ENCODE measurements at places on chromosomes 11 and 22.

DNA sequence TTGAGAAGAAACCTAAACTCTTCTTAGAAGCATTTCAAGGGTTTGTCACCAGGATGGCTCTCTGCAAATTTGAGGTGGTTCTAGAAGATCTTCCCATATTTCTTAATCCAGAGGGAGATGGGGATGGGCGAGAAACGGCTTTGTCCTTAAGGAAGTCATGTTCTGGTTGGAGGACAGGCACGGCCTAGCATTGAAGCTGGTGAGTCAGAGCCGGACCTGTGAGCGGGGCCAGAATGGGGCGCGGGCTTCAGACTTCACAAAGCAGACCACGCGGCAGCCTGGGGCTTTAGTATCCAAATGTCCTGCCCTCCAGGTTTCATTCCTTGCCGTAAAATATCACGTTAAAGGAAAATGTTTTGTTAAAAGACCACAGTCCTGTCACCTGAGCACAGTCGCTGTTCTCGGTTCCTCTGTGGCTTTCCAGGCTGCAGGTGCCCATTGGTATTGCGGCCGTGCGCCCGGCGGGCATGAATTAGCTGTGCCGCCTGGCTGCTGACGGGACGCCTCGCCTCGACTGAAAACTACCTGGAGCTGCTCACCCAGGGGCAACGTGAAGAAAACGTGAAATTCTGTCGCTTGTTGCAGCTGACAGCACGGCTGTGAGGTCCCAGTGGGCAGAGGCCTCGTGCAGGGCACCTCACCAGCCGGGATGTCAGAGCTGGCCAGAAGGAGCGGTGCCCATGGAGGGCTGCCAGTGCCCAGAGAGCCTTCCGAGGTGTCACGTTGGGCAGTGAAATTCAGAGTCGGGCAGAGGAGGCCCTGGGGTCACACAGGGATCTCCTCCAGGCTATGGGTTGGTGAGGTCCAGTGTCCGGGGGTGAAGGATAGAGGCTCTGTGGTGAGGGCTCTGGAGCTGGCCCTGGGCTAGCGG, 59.0 kb downstream of the LRP5 start:
- no peak for DNase-seq

GRCh38 chr11:124882339-124883071, 15.2 kb downstream of the ROBO4 start:
- DNase-seq, result no peak

DNA sequence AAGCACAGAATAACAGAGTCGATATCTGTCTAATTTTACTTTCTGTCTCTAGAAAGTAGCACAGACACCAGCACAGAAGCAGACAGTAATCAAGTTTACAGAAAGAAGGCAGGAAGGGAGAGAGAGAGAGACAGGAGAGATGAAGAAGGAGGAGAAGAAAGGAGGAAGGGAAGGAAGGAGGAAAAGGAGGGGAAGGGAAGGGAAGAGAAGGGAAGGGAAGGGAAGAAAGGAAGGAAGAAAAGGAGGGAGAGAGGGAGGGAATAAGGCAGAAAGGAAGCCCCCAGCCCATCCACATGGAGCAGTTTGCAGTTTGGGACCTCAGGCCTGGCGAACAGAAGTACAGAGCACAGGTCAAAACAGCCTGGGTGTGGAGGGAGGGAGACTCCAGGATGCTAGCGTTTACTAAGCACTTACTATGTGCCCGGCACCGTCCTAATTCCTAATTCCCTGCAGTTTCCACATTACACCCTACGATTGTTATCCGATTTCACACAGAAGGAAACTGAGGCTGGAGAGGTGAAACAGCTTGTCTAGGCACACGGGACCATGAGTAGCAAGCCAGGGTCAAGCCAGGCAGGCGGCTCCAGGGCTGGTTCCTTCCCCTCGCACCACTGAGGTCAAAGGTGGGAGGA, 46.0 kb upstream of the WNT7B start:
- no peak for DNase-seq

DNA sequence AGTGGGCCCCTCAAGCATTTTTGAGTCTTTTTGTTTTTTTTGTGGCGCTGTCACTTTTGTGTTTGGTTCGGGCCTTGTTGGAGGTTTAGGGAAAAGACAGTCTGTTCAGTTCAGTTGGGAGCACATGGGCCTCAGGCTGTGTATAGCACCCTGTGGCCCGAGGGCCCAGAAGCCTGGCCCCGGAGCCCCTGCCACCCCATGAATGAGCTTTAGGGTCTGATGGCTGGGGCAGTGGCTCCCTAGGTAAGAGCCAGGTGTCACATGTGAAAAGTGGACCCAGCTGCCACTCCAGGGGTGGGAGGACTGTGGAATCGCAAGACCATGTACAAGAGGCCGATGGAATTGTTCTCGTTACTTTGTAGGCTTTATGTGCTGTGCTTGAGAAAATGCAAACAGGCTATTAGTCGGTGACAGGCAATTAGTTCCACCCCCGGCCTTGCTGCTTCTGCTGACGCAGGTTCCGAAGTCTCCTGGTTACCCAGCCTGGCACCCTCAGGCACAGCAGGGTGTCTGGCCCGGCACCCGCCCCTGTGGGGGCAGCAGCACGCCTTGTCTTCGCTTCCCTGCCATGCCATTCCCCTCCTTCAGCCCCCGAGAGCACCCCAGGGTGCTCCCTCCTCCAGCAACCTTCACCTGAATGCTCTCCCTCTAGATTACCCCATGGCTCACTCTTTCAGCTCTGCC, 38.2 kb upstream of the PARVG start:
- DNase-seq, result no peak

GRCh38 chr11:123564221-123564620, 90.2 kb downstream of the SCN3B start:
- no peak for DNase-seq

- peak; percentile 93 for DNase-seq
These were observed 2.9 kb downstream of the ALDH3B1 start for GRCh38 chr11:68012843-68013610.

DNA sequence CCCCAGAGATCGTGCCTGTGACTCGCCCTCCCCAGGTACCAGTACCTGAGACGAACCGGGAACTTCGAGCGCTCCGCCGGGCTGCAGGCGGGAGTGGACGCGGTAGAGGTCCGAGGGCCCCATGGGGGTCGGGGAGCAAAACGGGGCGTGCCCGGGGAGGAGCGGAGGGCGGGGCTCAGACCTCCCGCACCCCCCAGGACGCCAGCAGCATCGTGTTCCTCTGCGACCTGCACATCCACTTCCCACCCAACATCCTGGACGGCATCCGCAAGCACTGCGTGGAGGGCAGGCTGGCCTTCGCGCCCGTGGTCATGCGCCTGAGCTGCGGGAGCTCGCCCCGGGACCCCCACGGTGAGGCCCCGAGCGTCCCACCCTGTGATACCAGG, 10.8 kb downstream of the B4GALNT4 start:
- DNase-seq, result no peak

- no peak for DNase-seq
These were observed 29.7 kb upstream of the CACNG2 start for GRCh38 chr22:36733271-36733670.

GRCh38 chr11:64660205-64660604, 62.8 kb downstream of the NRXN2 start:
- no peak for DNase-seq

GRCh38 chr11:47891886-47892285, 43.7 kb upstream of the NUP160 start:
- no peak for DNase-seq

GRCh38 chr11:9565822-9566560, 7.5 kb upstream of the WEE1 start:
- DNase-seq, result peak; percentile 100

GRCh38 chr11:119594639-119595249, 134.3 kb downstream of the NECTIN1 start:
- DNase-seq, result no peak

DNA sequence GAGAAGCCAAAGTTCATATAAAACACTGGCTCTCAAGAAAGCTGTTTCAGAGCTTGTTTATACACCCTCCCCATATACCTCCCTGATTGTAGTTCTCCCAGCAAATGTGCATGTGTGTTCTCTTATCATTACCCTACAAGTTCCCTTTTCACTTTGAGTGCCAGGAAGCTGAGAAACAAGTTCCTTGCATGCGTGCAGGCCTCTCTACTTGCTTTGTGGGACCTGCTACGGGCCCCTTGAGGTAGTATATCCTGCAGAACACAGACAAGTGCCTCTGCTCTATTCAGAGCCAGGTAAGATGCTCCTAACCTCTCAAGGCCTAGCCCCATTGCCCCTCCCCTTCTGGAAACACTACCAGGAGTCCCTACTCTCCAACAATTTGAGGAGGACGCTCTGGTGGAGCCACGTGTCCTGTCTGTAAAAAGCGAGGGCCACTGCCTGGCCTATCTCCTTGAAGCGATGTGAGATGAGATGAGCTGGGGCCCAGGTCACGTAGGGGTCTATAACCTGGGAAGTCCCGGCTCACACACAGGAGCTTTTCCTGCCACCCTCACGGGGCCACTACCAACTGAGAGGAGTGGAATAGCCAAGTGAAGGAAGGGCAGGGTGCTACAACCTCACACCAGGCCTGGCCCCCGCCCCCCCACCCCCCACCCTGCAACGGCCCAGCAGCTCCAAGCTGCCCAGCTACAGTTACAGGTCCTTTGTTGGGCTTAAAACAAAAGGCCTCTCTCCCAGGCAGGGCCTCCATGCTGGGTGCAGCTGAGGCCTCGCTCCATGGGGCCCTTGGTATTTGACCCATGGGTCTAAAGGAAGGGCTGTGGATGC, 2.6 kb upstream of the ATP5MGL start:
- DNase-seq, result no peak

DNA sequence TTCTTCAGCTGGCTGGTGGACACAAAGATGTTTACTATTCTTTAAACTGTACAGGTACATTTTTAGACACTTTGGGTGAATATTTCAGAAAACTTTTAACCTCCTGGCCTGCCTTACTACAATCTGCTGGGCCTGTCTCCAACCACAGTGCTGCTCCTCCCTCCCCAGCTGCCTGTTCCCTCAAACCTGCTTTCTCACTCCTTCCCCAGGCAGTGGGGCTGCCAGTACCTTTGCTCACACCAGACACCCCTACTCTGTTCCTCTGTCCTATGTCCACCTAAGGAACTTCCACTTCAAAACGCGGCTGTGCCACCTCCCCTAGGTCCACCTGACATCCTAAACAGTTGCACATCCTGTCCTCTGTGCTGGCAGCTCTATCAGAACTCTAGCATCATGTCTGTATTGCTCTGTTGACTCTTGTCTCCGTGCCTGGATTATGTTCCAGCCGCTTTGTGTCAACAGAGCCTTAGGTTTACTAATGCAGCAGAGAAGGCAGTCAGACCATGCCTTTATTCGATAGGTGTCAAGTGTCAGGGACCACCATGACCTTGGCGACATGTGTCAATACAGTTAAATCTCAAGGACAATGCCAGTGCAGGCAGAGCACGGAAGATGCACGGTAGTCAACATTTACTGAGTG, 13.4 kb downstream of the ZP1 start:
- no peak for DNase-seq

GRCh38 chr11:6824136-6824823, 21.2 kb upstream of the OR10A5 start:
- DNase-seq, result no peak

DNA sequence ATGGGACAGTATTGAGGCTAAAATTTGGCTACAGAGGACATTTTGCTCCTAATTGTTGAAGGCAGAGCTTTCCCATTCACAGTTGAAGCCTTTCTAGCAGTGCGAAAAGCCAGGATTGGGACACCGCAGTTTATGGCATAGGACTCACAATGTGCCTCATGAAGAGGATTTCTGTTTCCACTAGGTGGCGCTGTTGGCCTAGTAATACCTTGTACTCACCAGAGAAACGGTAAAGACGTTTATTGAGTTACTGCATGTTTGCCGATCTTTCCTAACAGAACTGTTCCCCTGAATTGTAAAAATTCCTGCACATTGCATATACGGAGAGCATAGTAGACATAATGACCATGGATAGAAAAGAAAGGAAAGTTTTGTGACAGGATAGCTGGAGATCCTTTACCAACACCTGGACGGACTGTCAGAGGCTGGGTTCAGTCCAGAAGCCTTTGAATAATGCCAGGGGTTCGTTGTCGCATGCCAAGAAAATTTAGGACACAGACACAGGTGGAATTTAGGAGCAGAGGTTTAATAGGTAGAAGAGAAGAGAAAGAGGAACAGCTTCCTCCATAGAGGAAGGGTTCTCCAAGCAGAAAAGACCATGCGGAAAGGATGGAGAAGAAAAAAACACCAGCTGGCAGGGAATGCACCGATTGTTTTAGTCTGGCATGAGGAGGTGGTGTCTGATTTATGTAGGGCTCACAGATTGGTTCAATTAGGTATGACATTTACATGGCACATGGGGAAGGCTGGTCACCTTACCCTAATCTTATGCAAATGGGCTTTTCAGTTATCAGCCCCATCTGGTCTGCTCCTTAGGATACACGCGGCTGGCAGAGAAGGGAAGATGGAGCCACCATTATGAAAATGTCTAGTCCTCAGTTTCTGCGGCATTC, 10.8 kb upstream of the OR51D1 start:
- DNase-seq, result peak; percentile 28

GRCh38 chr11:6455070-6455469, 14.3 kb upstream of the HPX start:
- DNase-seq, result no peak

DNA sequence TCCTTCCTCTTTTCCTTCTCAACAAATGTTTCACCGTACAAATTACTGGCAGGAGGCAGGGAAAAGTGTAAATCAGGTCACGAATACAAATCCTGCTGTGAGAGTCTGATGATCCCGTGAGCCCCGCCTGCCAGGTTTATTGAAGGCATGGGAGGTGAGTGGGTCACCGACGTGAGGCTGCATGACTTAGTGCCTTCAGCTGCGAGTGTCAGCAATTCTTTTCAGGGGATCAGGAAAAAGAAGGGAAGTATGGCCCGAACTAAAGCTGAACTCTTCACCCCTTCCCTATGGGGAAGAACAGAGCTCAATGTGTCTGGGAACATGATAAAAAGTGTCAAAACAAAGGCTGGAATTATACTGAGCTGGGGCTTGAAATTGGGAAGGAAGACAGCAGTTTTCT, 166.2 kb downstream of the OPCML start:
- DNase-seq, result no peak

DNA sequence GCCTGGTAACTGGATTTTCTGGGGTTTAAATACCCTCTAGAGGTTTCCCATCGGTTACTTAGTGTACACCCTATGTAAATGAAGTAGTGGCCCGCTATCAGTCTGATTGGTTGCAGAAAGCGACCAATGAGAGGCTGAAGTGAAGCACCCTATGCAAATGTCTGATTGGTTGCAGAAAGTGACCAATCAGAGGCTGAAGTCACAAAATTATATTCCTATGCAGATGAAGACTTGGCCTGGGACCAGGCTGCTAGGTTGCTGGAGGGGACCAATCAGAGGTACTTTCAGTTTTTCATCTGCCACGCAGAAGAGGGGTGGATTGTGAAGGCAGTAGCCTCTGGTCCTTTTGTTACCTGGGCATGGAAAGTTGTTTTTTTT, 134.8 kb downstream of the TBC1D22A start:
- no peak for DNase-seq

DNA sequence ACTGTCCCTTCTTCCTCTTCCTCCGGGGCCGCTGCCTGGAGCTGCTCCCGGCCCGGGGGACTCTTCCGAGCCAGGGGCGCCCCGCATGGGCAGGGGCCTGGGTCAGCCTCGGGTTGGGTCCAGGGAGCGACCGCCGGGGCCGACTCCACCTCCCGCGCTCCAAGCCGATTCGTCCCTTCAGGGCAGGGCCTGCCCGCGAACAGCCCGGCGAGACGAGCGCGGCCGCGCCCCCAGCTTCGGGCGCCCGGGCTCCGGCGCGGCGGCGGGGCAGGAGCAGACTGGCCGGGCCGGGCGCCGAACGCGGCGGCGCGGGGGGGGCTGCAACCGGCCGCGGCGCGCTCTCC, at the start of gene LARGE1:
LARGE1 (minus strand) TSS at position 280 of the 344 bp plus-strand sequence.
- no peak for DNase-seq

- DNase-seq, result no peak
These were observed 100.3 kb upstream of the PRR5 start for GRCh38 chr22:44601725-44602124.

All from GM04504 (cell line).